ENCODE measurements at places on chromosomes 1 and 21.

- DNase-seq = no peak
These were observed 865 bp upstream of the PTPN22 start for GRCh38 chr1:113872219-113872935.

DNA sequence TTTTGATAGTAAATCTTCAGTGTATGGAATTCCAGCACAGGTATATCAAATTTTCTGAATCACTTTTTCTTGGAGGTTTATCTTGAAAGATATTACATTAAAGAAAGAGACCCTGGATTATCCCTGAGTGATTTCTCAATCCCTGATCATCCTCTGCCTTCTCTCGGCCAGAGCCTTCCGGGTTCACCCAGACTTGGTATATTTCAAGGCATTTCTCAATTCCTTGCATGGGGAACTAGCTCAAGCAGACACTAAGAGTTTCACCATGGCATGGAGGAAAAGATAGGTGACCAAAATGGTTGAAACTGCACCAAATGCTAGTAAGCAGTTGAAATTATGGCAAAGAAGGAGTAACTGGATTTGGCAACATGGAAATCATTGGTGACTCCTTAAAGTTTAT is 5.7 kb downstream of the VAMP4 start:
- no peak for DNase-seq

DNA sequence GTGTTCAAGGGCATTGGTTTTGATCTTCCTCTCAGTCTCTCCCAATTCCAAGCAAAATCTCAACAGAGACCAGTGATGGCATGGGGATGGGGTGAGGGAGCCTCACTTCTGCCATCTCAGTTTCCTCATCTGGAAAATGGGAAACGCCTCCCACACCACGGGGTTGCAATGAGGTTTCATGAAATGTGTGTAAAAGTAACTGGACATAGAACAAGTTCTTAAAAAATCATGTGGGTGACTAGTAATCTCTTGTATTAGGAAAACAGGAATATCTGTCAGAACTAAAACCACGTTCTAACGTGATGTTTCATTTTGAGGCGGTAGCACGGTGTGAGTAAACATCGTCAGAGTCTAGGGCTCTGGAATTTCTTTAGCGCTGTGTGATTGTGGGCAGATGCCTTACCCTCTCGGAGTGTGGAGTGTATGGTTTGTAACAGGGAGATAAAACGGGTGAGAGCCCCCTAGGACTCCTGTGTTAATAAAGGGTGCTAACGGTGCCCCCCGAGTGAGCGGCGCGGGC is 55.5 kb upstream of the DNAJC6 start:
- DNase-seq = no peak

- DNase-seq = no peak
These were observed 34.6 kb upstream of the HIVEP3 start for GRCh38 chr1:41953291-41953690.

GRCh38 chr1:162882248-162882674 is 21.3 kb upstream of the CCDC190 start:
- DNase-seq = no peak

- DNase-seq = no peak
These were observed 5.8 kb downstream of the LRRC8D start for GRCh38 chr1:89826594-89826993.

DNA sequence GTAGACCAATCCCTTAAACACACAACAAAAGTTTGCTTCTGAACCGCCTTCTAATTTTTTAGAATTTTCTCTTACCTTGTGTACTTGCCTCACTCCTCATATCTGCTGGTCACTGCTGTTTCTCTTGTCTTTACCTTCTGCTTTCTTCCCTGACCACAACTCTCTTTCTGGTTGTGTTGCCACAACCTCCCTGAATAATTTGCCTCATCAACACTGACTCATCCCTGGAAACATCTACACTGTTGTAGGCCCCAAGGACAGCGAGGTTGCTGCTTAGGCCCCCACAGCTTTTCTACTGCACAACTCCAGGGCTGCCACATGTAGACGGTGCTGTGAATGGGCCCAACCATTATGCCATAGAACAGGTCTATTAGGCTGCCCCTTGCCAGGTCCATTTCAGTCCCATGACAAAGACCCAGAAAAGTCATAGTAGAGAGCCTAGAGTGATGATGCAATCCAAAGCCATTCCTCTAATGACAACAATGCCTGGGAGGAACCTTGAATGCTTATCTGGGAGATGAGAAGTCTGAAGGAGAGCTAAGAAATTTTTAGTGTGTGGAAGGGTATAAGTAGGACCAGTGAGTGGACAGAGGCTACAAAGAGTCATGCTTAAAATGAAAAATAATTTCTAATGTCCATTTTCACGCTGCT is 36.6 kb upstream of the LCE5A start:
- no peak for DNase-seq

GRCh38 chr1:43387976-43388599 is 1.5 kb downstream of the MED8 start:
- DNase-seq = no peak

GRCh38 chr1:63448731-63449246 is 74.2 kb downstream of the ITGB3BP start:
- no peak for DNase-seq

GRCh38 chr1:220366269-220366668 is 94.0 kb upstream of the RAB3GAP2 start:
- DNase-seq = no peak

- DNase-seq = no peak
These were observed 4.8 kb downstream of the ARHGEF16 start for GRCh38 chr1:3459051-3459908.

- peak; percentile 70 for DNase-seq
These were observed 21.5 kb downstream of the RCAN1 start for GRCh38 chr21:34593423-34593822.

DNA sequence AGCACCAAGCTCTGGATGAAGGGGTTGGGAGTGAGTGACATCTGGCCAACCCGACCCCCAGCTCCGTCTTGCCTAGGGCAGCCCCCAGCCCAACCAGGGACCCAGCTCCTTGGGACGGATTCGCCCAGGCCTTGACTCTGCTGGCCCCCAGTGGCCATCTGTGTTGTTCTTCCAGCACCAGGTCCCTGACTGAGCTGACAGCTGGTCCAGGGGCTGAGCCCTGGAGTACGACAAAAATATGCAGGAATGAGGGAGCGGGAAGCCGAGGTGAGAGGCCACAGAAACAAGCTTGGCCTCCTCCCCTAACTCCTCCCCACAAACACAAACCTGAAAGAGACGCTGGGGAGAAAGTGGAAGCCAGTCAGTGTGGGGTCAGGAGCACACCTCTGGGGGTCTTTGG is 55.0 kb upstream of the PAX7 start:
- peak; percentile 50 for DNase-seq

- no peak for DNase-seq
These were observed 630 bp upstream of the LHX9 start for GRCh38 chr1:197916500-197916983.

DNA sequence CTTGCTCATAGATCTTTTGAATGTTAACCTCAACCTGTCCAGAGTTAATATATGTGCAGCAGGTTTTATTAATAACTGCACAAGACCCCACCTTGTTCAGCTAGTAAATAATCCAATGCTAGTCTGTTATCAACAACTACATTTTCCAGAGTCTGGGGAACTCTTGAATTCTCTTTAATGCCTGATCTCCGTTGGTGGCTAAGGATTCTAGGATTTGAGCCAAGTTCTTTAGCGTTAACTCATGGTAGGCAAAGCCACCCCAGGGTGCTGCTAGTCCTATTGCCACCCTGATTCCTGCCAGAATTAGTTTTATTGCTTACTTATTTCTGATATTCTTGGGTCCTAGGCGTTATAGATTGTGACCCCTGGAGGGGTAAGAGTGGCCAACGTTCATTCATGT is 12.8 kb downstream of the BACE2 start:
- DNase-seq = no peak

DNA sequence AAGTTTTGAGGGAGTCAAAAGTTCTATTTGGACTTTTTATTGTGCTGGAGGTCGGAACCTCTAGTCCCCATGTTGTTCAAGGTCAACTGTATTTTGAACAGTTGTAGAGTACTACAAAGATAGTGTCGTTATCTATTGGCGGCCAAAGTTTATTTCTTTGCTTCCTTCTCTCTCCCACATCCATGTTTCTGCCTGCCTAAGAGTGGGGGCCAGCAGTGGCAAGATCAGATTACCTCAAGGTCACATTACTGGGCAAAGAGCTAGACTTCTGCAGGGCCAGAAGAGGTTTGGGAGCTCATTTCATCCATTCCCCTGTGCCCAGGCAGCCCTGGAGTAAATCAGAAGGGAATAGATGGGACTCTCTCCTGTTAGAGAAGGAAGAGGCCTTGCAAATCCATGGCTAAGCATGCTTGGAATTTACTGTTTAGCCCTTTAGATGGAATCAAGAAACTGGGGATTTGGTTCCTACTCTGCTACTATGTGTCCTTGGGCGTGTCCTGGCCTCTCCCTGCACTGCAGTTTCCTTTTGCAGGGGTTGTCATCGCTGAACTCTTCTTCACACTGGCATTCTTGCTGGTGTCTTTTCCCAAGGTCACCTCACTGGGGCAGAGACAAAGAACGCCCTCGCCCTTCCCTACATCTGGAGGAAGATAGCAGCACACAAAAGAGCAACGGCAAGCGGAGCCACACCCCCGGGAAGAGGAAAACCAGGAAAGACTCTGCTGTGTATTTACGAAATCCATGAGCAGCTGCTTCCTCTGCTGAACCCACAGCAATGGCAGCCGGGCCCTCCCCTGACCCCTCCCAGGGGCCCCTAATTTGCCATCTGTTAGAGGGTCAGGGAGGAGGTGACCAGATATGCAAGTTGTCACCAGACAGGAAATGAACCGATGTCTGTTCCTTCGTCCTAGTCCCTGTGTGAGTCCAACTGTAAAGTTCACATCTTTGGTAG is 73.3 kb downstream of the PLPP3 start:
- DNase-seq = no peak

GRCh38 chr1:4931486-4931885 is 277.1 kb downstream of the AJAP1 start:
- no peak for DNase-seq

GRCh38 chr1:205677167-205677566 is 3.1 kb downstream of the SLC45A3 start:
- no peak for DNase-seq

GRCh38 chr1:186884251-186884650 is 55.5 kb downstream of the PLA2G4A start:
- DNase-seq = no peak

DNA sequence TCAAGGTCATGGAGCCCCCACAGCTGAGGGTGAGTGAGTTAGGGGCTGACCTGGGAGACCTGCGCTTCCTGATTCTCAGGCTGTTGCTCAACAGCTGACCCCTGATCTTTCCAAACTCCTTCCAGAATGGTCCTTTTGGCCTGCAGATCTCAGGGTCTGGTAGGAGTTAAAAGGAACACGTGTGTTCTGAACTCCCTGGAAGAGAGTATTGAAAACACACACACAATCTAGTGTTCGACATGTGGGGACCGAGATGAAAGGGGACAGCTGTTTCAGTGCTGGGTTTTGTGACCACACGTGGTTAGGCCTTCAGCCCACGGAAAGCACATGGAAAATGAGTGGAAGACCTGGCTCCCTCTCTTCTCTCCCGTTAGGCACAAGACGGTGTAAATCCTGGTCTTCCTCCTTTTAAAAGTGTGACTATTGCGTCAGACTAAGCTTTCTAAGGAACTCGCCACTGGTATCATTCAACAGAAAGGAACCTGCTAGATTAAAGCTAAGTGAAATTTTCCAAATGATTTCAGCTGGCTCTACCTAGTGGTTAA is 49.6 kb downstream of the RUNX1 start:
- no peak for DNase-seq

DNA sequence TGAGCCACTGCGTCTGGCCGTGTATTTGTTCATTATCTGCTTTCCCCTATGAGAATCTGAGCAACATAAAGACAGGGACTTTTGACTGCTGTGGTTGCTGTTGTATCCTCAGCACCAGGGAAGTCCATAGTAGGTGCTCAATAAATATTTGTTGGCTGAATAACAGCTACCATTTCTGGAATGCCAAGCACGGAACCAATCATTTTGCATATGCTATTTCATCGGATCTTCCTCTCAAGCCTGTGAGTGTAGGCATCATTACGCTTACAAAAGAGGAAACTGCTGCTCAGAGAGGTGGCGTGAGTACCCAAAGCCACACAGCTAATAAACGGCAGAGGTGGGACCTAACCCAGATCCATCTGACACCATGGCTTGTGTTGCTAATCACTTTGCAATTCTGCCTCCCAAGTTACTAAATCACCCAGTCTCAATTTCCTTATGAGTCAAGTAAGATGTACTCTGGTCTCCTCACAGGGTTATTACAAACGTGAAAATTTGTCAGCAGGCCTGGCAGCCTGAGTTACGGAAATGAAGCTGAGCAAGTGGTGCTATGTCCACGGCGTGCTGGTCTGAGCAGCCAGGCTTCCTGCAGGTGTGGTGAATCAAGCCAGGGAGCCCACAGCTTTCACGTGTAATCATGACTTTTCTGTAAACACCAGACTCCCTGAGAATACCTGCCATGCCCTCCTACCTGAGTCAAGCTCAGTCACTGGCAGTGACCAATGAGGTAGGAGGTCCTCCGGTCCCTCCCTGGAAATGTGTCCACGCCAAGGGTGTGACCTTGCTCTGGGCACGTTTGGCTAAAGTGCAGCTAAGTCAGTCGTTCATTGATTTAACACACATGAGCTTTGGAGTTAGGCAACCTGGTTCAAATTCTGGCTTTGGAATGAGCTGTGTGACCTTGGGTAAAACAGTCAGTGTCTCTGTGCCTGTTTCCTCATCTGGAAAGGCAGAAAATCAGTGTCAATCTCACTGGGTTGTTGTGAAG is 4.8 kb upstream of the RHCE start:
- DNase-seq = no peak

DNA sequence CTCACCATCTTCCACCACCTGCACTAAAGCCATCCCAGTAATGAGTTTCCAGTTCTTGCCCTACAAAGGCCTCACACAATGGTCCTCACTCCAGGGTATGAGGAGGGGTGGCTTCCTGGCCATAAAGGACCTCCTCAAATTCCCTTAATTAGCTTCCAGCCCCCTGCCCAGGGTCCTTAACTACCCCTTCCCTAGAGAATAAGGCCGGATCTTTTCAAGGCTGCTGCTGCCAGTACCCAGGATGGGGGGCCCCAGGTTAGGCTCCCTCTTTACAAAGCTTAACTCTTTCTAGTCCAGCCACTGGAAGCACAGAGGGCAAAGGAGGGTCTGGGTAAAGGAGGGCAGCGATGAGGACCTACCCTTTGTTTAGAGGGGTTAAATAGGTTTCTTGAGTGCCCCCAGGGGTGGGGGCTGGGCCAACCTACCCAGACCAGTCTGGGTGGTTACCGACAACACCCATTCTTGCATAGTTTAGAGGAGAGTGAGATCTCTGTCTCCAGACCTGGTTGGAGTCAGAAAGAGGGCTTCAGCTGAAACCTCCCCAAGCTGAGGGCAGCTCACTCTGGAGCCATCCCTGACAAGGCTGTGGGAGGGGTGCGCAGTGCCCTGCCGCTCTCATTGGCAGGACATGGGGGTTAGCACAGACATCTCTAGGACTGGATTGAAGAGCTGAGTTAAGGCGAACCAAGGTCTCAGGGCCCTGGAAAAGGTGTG is 7.1 kb downstream of the BLACAT1 start:
- DNase-seq = no peak

- DNase-seq = no peak
These were observed 48.2 kb upstream of the TNFSF4 start for GRCh38 chr1:173255214-173255813.

- no peak for DNase-seq
These were observed 11.2 kb downstream of the PDE9A start for GRCh38 chr21:42664614-42665013.
